ENCODE measurements at places on chromosomes 3 and 15. TPM values are rescaled to one million over a fixed set of nuclear protein-coding genes. Genes with fewer than 3 reads are reported as not detected.

- no peak overlapping the region for H3K4me3 ChIP-seq
- peak; percentile 77 for DNase-seq
- no peaks in the 10 kb centered on the region for H3K36me3 ChIP-seq
These were observed 405.8 kb downstream of the IGSF11 start for GRCh38 chr3:118628704-118629341.

DNA sequence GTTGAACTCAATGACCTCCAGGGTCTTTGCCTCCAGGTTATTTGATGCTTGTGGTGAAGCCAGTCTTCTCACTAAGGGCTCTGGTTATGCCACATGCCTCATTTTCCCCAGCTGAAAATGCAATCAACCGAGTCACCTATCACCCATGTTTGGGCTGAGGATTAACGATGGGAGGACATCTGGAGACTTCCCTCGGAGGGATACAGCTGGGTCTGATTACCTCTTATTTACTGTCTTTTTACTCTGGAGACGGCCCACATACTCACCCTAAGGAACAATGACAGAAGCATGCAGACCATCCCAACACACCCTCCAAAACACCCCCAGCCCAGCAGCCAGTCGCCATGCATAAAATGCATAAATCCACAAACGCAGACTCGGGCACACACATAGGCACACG is 187.4 kb downstream of the OPA1 start:
- peaks cover 13% of the 10 kb centered on the region for H3K4me1 ChIP-seq
- no peak for DNase-seq
- H3K27ac ChIP-seq = no peak overlapping the region
- no peaks in the 10 kb centered on the region for H3K36me3 ChIP-seq
- H3K27me3 ChIP-seq = peaks cover 30% of the 10 kb centered on the region
- no peak overlapping the region for H3K4me3 ChIP-seq

- H3K27ac ChIP-seq = no peak overlapping the region
- DNase-seq = no peak
- H3K4me1 ChIP-seq = no peaks in the 10 kb centered on the region
- no peaks in the 10 kb centered on the region for H3K27me3 ChIP-seq
These were observed 99.2 kb upstream of the SAMMSON start for GRCh38 chr3:69900331-69900730.

DNA sequence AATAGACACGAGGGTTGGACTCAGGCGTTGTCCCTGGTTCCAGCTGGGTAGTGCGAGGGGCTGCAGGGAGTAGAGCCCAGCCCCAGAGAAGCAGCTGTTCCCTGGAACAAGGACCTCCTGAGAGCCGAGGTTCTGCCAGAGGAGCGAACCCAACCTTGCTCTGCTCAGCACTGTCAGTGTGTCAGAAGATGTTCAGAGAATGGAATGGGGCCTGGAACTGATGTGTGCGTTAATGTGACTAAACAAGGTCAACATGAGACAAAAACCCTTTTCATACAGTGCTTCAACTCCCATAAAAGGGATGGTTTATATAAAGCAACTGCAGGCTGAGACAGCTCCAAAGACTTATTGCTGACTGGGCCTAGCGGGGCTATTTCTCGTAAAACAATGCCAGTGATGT is 35.5 kb upstream of the HACD2 start:
- H3K4me1 ChIP-seq = peaks cover 20% of the 10 kb centered on the region
- no peaks in the 10 kb centered on the region for H3K27me3 ChIP-seq

GRCh38 chr3:46359733-46360493 is 6.0 kb downstream of the CCR2 start:
- H3K27ac ChIP-seq = no peak overlapping the region
- peaks cover 5% of the 10 kb centered on the region for H3K4me1 ChIP-seq
- H3K36me3 ChIP-seq = no peaks in the 10 kb centered on the region
- no peak overlapping the region for H3K4me3 ChIP-seq
- peaks cover 4% of the 10 kb centered on the region for H3K27me3 ChIP-seq
- peak; percentile 66 for DNase-seq

DNA sequence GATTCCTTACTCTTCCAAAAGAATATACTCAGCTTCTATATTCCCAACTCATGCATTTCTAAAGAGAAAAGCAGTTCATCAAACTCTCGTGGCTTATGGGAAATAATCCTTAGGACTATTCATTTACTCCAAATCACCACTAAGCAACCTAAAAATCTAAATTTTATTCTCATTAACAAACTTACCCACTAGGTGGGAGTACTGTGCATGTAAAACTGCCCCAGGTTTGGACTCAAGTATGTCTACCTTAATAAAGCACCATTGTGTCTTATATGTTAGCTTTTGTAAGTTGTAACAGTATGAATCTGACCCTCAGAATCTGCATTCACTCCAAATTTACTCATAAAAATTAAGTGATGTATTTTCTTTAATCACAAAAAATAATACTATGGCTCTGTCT is 25.3 kb downstream of the RAD18 start:
- no peak overlapping the region for H3K27ac ChIP-seq
- H3K27me3 ChIP-seq = no peaks in the 10 kb centered on the region
- H3K36me3 ChIP-seq = peaks cover 17% of the 10 kb centered on the region
- no peak overlapping the region for H3K4me3 ChIP-seq
- H3K4me1 ChIP-seq = no peaks in the 10 kb centered on the region
- DNase-seq = no peak

- no peak overlapping the region for H3K27ac ChIP-seq
- no peak for DNase-seq
- H3K27me3 ChIP-seq = no peaks in the 10 kb centered on the region
- no peaks in the 10 kb centered on the region for H3K36me3 ChIP-seq
These were observed 58.9 kb downstream of the ZNF445 start for GRCh38 chr3:44418549-44418948.

DNA sequence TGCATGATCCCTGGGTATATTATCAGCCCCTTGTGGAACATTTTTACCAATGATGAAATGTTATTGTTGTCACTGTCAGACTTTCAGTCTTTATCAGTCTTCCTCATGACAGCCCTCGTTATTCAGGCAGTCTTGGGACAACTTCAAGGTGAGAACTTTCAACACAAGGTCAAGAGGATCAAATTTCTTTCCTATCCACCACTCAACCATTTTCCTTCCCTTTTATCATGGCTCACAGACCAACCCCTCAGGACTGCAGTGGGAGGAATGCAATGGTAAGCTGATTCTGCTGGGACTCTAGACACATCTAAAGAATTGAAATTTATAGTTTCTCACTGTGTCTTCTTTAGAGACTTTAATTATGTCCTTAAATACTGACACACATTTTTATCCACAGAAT is 107.0 kb upstream of the LSAMP start:
- no peaks in the 10 kb centered on the region for H3K27me3 ChIP-seq
- no peaks in the 10 kb centered on the region for H3K36me3 ChIP-seq
- no peak overlapping the region for H3K4me3 ChIP-seq
- H3K4me1 ChIP-seq = no peaks in the 10 kb centered on the region
- DNase-seq = no peak

DNA sequence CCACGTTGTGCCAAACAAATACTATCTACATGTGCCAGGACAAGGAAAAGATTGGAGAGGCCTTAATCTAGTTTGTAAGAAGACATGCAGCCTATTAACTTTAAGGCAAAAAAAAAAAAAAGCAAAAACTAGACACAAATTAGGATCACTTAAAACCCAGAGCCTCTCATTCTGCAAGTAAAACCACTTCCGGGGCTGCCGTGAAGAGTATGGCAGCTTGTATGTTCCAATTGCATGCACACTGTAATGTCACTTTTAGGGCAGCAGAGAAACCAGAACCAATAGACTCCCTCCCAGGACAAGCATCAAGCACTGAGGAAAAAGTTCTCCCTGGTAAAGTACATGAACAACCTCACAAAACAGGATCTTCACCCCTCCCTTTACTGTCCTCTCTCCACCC is 70.6 kb downstream of the RSL24D1 start:
- no peaks in the 10 kb centered on the region for H3K27me3 ChIP-seq
- H3K36me3 ChIP-seq = no peaks in the 10 kb centered on the region

- H3K27ac ChIP-seq = no peak overlapping the region
- H3K4me1 ChIP-seq = peaks cover 4% of the 10 kb centered on the region
- H3K4me3 ChIP-seq = no peak overlapping the region
- H3K27me3 ChIP-seq = no peaks in the 10 kb centered on the region
These were observed 8.6 kb downstream of the SNRK start for GRCh38 chr3:43294975-43295374.

DNA sequence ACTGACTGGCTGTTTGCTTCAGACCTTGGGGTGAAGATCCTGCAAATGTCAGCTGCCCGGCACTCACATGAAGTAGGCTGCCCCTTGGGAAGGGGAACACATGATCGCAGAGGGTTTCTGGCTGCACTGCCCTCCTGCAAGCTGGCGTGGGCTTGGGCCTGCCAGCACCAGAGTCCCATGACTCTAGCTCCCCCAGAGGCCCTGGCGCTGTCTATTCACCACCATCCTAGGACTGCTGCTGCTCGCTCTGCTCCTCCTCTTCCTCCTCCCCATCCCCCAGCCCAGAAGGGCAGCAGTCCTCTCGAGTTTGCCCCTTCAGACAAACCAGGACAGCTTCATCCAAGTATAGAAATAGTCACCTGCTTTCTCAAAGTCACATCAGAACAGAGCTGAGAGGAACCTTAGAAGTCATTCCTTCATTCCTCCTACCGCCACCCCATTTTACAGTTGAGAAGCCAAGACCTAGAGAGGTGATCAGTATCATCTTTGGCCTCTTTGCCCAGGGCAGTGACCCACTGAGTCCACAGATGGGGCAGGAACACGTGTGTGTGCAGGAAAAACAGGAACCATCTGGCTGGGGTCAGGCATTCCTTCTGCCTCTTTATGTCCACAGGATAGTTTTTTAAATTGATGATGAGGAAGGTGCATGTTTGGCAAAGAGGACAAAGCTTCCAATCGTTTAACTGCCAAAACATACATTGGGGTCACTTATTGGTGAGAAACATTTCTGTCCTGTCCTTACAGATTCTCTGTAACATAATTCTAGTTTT is 13.2 kb downstream of the DPH3 start:
- no peak overlapping the region for H3K27ac ChIP-seq
- no peaks in the 10 kb centered on the region for H3K27me3 ChIP-seq
- H3K36me3 ChIP-seq = no peaks in the 10 kb centered on the region
- no peak for DNase-seq
- H3K4me3 ChIP-seq = no peak overlapping the region

GRCh38 chr3:65448120-65448519 is 590.6 kb downstream of the MAGI1 start:
- H3K36me3 ChIP-seq = no peaks in the 10 kb centered on the region
- no peaks in the 10 kb centered on the region for H3K4me1 ChIP-seq
- H3K4me3 ChIP-seq = no peak overlapping the region
- no peak for DNase-seq
- H3K27ac ChIP-seq = no peak overlapping the region

DNA sequence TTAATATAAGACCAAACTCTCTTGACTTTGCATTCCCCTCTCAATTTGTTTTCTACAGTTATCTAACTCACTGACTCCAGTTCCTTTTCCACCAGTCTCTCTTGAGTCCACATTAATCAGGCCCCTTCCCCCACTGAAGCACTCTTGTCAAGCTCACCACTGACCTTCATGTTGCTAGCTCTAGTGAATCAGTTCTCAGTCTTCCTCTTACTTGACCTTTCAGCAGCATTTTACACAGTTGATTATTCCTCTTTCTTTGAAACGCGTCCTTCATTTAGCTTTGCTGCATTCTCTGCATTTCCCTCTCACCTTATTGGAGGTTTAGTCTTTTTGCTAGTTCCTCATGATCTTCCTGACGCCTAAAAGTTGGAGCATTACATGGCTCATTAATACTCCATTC is 8.3 kb downstream of the PPP2R3A start:
- no peak overlapping the region for H3K27ac ChIP-seq
- H3K4me1 ChIP-seq = no peaks in the 10 kb centered on the region
- no peak overlapping the region for H3K4me3 ChIP-seq
- no peaks in the 10 kb centered on the region for H3K27me3 ChIP-seq
- no peaks in the 10 kb centered on the region for H3K36me3 ChIP-seq

- H3K36me3 ChIP-seq = no peaks in the 10 kb centered on the region
- H3K27me3 ChIP-seq = no peaks in the 10 kb centered on the region
These were observed 96.6 kb upstream of the PLXND1 start for GRCh38 chr3:129702934-129703712.

DNA sequence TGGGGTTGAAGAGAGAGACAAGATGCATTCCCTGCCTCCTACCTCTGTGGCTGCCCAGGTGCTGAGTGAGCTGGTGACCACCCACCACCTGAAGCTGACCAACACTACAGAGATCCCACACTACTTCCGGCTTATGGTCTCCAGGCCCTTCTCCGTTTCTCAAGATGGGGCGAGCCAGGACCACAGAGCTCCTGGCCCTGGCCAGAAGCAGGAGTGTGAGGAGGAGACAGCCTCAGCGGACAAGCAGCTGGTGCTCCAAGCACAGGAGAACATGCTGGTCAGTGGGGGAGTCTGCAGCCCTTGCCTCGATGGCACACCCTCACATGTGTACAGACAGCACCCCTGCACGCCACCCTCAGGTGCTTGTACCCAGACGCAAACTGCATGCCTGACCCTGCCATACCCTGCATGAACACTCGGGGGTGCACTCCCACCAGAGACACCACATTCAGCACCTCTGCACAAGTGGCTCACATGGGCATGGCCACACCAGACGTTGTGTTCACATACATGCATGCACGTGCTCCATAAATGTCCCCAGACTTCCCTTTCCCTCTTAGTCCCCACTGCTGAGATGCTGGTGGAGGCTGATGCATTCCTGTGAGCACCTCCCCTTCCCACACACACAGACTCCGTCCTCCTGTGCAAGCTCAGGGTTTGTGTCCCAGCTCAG is 19.0 kb downstream of the ACAA1 start:
- H3K36me3 ChIP-seq = peaks cover 32% of the 10 kb centered on the region
- no peak overlapping the region for H3K27ac ChIP-seq
- H3K4me1 ChIP-seq = no peaks in the 10 kb centered on the region
- H3K27me3 ChIP-seq = peaks cover 2% of the 10 kb centered on the region

DNA sequence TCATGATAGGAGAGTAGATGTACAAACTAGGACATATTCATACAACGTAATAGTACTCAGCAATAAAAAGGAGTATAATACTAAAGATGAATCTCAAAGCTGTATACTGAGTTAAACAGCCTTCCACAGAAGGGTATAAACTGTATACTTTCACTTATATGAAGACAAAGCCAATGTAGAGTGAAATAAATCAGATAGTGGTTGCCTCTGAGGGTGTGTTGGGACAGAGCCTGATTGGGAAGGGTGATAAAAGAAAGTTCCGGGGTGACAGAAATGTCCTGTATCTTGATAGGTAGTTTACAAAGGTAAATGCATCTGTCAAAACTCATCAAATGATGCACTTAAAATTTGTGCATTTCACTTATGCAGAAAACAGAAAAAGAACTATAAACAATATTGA is 122.5 kb downstream of the ADAM10 start:
- no peak for DNase-seq
- H3K4me3 ChIP-seq = no peak overlapping the region
- H3K4me1 ChIP-seq = no peaks in the 10 kb centered on the region
- no peaks in the 10 kb centered on the region for H3K27me3 ChIP-seq

The HRG gene
- total RNA-seq = 0.04 TPM

The DOCK3 gene
- 0.18 TPM for total RNA-seq

The TOP2B gene
- 115 TPM for total RNA-seq

The WDR93 gene
- 0.04 TPM for total RNA-seq

The ROPN1 gene
- not detected for total RNA-seq

The ITIH3 gene
- 0.84 TPM for total RNA-seq

The CASR gene
- not detected for total RNA-seq

The ACTC1 gene
- 2,723 TPM for total RNA-seq

The MFGE8 gene
- 65.2 TPM for total RNA-seq

The SNTN gene
- total RNA-seq = not detected

The ZBTB38 gene
- total RNA-seq = 23.8 TPM
